Kidney epithelial cell (primary cell): ENCODE measurements at places on chromosomes 11 and 22.

- no peak for DNase-seq
Observed at GRCh38 chr11:64441127-64441526, 82.2 kb downstream of the RPS6KA4 start.

GRCh38 chr11:19680829-19681368 is 31.7 kb upstream of the NAV2 start:
- DNase-seq = no peak

DNA sequence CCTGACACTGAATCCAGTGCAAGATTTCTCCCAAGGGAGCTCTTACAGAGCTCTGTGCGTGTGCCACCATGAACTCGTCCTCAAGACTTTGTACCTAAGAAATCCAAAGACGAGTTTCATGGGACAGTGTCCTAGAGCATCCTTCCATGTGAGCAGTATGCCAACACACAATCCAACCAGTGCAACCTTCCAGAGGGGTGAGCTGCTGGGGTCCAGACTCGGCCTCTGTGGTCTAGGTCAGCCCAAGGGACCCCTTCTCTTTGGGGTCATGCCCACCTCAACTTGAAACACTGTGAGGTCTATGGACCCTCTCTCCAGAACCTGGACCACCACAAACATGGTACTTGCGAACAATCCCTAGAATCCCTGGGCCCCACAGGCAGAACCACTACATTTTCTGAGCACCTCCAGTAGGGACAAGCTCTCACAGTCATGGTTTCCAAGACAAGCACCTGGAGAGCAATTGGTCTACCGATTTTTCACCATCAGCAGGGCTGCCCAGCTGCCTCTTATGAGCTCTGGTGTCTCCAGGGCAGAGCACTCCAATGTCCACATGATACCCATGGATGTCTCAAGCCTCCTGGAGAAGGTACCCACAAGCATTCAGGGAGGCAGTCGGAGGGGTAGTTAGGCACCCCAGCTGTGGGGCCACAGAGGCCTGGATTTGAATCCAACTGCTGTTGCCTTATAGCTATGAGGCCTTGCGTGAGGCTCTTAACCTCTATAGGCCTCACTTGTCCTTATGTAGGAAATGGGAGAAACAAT is 7.7 kb downstream of the CHST1 start:
- no peak for DNase-seq

DNA sequence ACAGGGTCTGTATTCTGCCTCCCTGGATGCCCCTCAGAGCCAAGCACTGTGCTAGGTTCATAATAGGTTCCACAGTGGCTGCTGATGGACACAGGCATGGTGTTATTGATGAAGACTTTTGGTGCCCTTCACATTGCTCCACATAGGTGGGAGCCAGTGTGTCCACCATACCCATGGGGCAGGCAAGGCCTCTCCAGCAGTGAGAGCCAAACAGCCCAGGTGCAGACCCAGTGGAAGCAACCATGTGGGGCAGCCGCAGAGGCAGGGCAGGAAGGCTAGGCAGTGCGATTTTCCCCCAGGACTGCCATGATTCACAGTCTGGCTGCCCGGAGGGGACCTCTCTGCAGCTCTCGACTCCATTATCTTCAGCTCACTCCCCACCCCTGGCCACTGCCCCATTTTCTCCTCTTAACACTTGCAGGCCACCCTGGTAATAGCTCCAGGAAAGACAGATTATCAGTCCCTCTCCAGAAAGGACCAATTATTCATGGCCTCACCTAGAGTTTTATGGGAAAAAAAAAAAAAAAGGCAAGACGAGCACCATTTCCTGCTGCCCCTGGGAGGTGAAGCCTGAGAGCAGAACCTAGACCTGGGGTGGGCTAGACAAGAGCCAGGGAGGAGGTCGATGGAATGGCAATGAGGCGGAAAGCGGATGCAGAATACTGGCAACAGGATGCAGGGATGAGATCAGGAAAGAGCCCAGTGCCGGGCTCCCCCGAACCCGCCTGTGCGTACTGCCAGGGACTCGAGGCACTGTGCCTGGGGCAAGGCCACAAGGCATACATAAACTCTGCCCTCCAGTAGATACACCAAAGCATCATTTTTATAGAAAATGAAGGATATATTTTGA is 343.0 kb upstream of the NCAM1 start:
- DNase-seq = no peak

DNA sequence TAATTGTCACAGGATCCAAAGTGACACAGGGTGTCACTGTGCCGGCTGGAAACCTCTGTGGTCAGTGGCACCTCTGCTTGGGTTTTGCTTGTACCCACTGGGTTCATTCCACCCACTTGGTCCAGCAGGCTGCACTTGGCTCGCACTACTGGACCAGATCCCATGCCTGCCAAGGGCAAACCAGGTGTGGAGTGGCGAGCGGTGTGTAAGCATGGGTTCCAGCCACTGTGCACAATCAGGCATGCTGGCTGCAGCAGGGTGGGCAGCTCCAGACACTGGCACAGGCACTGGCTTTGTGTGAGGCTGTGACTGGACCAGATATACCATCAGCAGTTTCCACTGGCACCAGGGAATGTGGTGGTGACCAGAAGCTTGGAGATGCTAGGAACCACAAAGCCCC is 261.4 kb downstream of the KCNA4 start:
- DNase-seq = no peak

DNA sequence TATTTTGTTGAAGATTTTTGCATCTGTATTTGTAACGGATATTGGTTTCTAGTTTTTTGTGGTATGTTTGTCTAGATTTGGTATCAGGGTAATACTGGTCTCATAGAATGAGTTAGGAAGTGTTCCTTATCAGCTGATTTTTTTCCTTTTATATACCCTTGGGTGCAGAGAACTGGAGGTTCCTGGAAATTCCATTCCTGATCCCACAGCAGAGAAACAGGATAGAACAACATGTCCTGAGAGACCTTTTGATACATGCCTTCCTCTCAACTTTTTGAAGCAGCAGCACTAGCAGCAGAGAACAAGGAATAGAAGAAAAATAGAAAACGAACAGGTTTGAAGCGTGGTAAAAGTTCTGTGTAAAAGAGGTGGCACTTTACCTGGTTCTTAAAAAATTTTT is 36.8 kb downstream of the BIRC2 start:
- DNase-seq = no peak
